ENCODE measurements at places on chromosomes 7 and 10.

GRCh38 chr7:159192725-159193453 lies 48.2 kb upstream of the VIPR2 start:
- DNase-seq: no peak

- no peak for DNase-seq
Measured at GRCh38 chr7:946256-946996, 8.1 kb downstream of the ADAP1 start.

DNA sequence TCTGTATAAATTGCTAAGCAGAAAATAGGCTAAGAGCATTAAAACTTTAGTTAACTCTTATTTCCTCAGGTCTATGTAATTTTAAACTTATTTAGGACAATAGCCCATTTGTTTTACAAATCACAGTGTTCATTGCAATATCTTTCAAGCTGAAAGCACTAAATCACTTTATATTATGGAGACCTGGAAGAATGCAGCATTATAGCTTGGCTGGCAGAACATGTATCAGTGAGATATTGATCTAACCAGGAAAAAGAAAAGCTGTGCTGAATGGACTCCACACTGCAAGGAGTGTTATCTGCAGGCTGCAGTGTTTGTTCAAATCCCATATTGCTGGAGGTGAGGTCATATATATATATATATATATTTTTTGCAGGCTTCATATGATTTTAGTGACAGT lies 517.5 kb downstream of the NRG3 start:
- DNase-seq: no peak

- DNase-seq: no peak
Measured at GRCh38 chr10:110865809-110866482, 5.8 kb upstream of the PDCD4 start.

DNA sequence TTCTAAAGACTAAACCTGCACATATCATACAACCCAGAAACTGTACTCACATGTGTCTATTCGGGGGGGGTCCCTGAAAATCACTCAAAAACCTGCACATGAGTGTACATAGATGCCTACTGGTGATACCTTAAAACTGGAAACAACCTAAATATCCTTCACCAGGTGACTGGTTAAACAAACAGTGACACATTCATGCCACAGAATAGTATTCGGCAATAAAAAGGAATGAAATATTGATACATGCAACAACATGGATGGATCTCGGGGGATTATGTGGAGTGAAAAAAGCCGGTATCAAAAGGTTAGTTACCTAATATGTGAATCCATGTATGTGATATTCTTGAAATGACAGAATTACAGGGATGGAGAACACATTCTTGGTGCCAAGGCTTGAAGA lies 32.1 kb upstream of the EGFR start:
- no peak for DNase-seq
